NCI-H82 (cell line): ENCODE measurements at places on chromosomes 7 and 10.

DNA sequence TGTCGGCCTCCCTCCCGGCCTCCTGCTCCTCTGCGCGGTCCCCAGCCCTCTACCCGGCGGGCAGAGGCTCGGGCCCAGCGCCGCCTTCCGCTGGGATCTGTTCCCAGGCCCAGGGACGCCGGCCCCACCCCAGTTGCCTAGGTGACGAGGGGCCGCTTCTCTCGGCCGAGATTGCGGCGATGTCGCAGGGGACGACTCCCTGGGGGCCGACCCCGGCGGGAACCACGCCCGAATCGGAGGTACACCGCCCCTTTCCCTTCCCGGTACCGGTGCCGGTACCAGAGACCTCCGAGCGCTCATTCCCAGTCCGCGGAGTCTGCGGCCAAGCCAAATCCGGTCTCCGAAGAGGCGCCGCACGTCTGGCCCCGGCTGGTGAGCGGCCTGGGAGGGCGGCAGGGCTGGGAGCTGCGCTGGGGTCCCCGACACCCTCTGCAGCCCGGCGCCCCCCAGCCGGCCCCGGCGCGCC, at the start of gene CABCOCO1:
TSS of gene CABCOCO1 (plus strand) at position 136 of the 466 bp plus-strand sequence. CDS start at position 180, 44 bp downstream.
- DNase-seq = peak; percentile 78

- DNase-seq = no peak
Measured at GRCh38 chr7:15848901-15849300, 162.4 kb upstream of the MEOX2 start.

DNA sequence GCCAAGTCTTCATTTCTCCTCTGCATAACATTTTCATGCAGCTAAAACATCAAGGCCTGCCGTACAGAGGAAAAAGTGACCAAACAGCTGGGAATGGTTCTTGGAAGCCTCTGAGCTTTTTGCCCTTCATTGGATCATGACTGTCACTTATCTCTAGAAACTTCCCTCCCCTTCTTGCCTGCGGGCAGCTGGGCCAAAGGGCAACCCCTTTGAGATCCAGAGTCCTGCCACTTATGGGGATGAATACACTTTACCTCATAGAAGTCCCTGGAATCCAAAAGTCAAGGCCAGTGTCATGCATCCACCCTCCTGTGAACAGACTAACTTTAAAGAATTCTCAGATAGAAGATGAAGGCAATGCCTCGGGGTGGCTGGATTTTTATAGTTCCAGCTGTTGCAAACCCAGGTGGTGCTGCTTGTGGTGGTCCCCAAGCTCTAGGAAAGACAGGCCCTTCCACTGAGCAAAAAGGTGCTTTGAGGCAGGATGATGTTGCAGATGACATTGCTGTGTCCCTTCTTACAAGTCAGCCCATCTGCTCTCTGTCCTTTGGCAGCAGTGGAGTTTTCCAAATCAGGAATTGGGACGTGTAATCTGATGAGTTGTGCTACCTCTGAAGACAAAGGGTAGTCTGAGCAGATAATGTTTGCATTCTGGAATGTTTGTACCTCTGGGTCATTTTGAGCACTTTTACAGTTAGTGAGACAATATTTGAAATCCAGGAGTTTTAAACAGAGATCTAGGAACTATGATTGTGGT, 64.2 kb downstream of the LRMDA start:
- DNase-seq = no peak

- DNase-seq = no peak
Measured at GRCh38 chr10:44956226-44956625, 3.4 kb upstream of the RASSF4 start.

DNA sequence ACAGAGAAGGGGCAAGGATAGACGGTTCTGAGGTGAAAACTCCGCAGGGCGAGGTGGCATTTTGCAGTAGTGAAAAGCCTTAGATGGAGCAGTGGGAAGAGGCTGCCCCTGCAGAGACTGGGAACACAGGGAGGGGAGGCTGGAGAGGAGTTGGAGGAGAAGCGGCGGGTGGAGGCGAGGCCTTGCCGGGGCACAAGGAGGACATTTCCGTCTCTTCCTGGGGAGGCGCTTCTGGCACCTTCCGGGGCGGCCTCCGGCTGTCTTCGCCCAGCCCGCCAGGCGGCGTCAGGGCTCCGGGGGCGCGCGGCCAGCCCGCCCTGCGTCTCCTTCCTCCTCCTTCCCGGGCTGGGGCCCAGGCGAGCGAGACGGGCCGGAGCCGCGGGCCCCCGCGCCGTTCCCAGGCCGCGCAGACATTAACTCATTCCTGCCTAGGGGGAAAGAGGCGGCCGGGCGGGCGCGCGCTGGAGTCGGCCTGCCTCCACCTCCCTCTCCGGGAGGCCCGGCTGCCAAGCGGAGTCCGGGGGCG, 42.7 kb downstream of the LDB3 start:
- DNase-seq = peak; percentile 84

DNA sequence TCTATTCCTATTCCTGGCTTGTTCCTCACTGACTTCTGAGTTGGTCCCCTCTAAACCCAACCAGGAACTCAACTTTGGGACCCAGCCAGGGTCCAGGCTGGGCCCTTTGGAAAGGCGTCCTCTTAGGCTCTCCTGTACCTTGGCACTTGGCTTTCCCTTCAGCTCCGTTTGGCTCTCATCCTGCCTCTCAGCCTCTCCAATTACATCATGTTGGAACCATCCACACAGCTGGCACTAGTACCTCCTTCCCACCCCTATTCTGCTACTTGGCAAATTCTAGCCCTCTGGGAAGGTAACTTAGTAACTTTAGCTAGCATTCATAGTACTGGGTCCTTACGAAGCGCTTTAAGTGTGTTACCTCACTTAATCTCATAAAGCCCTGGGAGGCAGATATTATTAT, 205.3 kb upstream of the HABP2 start:
- DNase-seq = peak; percentile 22

DNA sequence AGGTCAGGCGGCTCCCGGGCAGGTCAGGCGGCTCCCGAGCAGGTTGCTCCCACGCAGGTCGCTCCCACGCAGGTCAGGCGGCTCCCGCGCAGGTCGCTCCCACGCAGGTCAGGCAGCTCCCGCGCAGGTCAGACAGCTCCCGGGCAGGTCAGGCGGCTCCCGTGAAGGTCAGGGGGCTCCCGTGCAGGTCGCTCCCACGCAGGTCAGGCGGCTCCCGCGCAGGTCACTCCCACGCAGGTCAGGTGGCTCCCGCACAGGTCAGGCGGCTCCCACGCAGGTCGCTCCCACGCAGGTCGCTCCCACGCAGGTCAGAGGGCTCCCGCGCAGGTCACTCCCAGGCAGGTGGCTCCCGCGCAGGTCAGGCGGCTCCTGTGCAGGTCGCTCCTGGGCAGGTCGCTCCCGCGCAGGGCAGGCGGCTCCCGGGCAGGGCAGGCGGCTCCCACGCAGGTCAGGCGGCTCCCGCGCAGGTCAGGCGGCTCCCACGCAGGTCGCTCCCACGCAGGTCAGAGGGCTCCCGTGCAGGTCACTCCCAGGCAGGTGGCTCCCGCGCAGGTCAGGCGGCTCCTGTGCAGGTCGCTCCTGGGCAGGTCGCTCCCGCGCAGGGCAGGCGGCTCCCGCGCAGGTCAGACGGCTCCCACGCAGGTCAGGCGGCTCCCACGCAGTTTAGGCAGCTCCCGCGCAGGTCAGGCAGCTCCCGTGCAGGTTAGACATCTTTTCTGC, 30.7 kb downstream of the PTPRN2 start:
- DNase-seq = no peak

DNA sequence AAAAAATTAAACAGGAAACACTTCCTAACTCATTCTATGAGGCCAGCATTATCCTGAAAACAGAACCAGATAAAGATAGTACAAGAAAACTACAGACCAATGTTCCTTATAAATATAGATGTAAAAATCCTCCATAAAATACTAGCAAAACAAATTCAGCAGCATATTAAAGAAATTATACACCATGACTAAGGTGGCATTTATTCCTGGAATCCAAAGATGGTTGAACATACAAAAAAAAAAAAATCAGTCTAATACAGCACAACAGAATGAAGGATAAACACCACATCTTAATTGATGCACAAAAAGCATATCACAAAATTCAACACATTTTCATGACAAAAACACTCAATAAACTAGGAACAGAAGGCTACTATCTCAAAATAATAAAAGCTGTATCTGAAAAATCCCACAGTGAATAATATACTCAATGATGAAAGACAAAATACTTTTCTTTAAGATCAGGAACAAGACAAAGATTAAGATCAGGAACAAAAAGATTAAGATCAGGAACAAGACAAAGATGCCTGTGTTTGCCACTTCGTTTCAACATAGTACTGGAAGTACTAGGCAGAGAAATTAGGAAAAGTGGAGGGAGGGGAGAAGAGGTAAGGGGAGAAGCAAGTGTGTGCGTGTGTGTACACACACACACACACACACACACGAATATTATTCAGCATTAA, 95.6 kb downstream of the SNX13 start:
- DNase-seq = no peak

GRCh38 chr7:14195079-14195478, 205.6 kb upstream of the ETV1 start:
- no peak for DNase-seq

- DNase-seq = no peak
Measured at GRCh38 chr7:22043367-22043766, 97.7 kb upstream of the CDCA7L start.

- DNase-seq = no peak
Measured at GRCh38 chr10:43094085-43094484, 17.2 kb downstream of the RET start.

DNA sequence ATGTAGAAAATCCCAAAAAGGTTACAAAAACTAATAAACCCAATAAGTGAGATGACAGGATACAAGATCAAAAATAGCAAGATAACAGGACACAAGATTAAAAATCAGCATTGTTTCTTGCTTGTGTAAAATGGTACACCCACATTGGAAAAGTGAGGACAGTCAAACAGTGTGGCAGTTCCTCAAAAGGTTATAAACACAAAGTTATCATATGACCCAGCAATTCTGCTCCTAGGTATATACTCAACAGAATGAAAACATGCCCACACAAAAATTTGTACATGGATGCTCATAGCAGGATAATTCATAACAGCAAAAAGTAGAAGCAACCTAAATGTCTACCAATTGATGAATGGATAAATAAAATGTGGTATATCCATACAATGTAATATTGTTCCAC, 105.8 kb downstream of the ARMH3 start:
- DNase-seq = no peak

DNA sequence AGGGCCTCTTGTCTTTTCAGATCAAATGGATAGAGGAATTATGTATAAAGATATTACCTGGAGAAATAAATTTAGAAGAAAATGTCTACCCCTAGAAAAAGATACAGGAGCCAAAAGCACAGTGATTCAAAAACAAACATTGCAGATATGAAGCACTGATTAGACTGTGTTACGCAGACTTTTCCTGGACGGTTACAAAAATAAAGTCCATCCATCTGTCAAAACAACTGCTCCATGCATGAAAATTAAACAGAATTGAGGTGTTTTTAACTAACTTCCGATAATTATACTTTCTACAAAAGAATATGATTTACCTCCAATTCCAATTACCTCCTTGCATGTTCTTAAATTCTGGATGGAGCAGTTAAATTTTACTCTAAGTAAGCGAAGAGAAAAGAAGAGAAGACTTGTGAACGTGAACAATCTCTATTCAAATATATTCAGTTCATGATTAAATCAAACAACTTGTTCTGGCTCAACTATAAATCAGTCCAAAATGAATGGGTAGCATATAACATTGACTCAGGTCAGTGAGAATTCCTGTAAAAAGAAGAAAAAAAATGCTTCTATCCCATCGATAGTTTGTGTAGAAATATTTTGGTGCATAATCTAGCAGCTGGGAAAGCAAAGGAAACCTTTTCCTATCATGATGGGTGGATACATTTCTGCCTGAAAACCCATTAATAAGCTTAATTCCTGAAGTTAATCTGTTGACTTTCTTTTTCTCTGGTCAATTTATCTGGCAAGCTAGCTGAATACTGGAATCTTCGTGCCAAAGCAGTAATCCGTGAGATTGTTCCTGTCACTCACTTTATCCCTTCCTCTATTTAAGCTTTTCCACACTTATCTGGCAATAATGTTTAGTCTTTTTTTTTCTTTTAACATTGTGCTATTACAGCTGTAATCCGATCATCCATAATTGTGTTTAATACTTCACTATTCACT, 80.4 kb downstream of the SEMA3A start:
- DNase-seq = peak; percentile 83

GRCh38 chr10:10699427-10699826, 318.2 kb upstream of the CELF2 start:
- DNase-seq = no peak

DNA sequence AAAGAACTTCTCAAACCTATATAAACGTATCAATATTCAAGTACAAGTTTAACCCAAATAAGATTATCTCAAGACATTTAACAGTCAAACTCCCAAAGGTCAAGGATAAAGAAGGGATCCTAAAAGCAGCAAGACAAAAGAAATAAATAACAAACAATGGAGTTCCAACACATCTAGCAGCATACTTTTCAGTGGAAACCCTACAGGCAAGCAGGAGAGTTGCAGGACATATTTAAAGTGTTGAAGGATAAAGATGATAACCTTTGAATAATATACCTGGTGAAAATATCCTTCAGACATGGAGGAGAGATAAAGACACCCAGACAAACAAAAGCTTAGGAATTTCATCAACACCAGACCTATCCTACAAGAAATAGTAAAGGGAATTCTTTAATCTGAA, 82.8 kb downstream of the TES start:
- no peak for DNase-seq

GRCh38 chr7:139753081-139753692, 24.6 kb downstream of the HIPK2 start:
- DNase-seq = peak; percentile 67

- no peak for DNase-seq
Measured at GRCh38 chr7:27375958-27376357, 133.4 kb downstream of the EVX1 start.

DNA sequence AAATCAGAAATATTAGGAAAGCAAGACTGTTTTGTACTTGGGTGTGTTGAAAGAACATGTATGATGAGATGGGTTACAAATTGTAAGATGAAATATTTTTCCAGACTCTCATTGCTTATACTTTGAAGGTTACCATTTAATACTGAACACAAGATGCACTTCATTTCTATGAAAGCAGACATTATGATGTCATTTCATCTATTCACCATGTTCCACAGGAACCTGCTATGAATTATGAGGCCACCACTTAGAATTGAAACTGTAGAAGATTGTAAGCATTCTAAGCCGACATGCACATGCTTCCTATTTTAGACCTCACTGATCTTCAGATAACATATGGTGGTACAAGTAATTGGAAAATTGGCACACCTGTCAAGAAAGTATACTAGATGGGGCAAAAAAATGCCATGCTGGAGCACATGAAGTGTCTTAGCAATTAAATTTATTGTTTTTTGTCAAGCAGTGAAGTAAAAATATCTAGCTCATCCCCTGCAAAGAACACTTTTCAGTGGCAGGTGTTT, 195.0 kb downstream of the PHF14 start:
- peak; percentile 34 for DNase-seq

GRCh38 chr7:131827421-131827820, 271.0 kb upstream of the PODXL start:
- no peak for DNase-seq

- DNase-seq = no peak
Measured at GRCh38 chr10:25049966-25050365, 33.6 kb downstream of the THNSL1 start.
